Activated CD4-positive, alpha-beta T cell treated with anti-CD3 and anti-CD28 coated beads, Interleukin-2, amount 50 U/mL, for 24 hours (primary cell): ENCODE measurements at places on chromosomes 7 and 10.

- no peak for DNase-seq
Observed at GRCh38 chr7:52944921-52945320, 90.5 kb upstream of the POM121L12 start.

- no peak for DNase-seq
Observed at GRCh38 chr10:9834434-9834833, 1183.2 kb upstream of the CELF2 start.

DNA sequence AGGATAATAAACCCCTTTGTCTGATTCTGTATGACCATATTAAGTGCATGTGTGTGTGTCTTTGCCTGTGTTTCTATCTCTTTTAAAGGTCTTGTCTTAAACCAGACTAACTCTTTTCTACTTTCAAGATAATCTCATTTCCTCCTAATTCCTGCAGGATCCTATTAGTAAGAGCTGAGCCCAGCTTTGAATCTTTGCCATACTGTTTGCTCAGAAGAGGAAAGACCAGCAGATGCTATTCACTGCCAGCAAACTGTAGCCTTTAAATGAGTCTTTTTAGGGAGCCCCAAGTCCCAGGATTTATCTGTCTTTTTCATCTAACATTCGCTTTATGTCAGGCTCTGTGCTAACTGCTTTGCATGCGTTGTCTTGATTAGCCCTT, 2.9 kb downstream of the GPR158 start:
- no peak for DNase-seq

- DNase-seq = peak; percentile 6
Observed at GRCh38 chr10:121886997-121887622, 40.7 kb downstream of the ATE1 start.

DNA sequence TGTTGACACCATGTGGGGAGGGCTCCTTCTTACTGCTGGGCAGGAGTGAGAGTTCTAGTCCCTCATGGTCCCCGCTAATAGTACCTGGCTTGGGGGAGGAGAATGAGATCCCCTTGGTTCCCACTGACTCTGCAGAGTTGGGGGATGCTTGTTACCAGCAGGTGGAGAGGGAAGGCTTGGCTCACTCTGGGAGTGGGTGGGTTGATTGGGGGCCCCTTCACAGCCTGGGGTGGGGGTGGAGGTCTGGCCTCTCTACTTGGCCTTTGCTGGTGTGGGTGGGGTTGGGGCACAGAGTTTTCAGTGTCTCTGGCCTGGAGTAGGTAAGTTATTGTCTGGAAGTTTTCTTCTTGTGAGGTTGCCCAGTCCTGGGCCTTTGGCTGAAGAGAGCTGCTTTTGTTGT, 31.9 kb downstream of the ADCY1 start:
- no peak for DNase-seq

DNA sequence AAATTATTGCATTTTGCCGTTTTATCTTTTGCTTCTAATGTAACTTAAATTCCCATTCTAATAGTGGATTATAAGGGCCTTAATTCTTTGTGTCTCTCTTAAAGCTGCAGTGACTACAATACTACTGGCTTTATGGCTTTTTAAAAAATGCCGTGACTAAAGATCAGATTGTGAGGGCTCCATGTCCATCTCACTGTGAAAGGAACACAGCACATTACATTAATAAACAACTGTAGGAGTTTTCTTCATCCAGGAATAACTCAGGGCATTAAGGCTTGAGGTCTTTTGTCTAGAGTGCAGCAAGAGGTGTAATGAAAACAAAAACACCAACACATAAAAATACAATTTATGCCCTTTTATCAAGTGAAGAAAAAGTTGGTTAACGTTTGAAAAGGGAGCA, 205.3 kb downstream of the SKAP2 start:
- DNase-seq = no peak

- no peak for DNase-seq
Observed at GRCh38 chr10:9028231-9028630, 973.7 kb downstream of the GATA3 start.

GRCh38 chr7:95907337-95907736, 135.0 kb downstream of the DYNC1I1 start:
- no peak for DNase-seq

- DNase-seq = no peak
Observed at GRCh38 chr7:69597278-69598076, 798 bp upstream of the AUTS2 start.

DNA sequence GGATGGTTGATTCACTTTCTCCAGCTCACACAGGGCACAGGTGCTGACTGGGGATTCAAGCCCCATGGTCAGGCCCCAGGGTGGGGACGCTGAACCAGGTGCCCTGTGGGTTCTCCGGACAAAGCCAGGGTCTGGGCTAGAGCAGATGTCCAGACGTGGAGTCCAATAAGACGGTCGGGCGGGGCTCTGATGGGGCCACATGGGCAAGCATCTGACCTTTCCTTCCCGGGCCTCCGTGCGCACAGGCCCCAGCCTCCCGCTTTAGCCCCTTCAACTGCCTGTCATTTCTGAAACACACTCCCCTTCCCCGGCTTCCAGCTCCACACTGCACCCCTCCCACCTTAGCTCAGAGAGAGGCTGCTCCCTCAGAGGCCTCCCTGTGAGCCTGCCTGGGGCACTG, 153.0 kb upstream of the PPP2R2D start:
- DNase-seq = no peak
